ENCODE measurements at places on chromosomes 4 and X.

DNA sequence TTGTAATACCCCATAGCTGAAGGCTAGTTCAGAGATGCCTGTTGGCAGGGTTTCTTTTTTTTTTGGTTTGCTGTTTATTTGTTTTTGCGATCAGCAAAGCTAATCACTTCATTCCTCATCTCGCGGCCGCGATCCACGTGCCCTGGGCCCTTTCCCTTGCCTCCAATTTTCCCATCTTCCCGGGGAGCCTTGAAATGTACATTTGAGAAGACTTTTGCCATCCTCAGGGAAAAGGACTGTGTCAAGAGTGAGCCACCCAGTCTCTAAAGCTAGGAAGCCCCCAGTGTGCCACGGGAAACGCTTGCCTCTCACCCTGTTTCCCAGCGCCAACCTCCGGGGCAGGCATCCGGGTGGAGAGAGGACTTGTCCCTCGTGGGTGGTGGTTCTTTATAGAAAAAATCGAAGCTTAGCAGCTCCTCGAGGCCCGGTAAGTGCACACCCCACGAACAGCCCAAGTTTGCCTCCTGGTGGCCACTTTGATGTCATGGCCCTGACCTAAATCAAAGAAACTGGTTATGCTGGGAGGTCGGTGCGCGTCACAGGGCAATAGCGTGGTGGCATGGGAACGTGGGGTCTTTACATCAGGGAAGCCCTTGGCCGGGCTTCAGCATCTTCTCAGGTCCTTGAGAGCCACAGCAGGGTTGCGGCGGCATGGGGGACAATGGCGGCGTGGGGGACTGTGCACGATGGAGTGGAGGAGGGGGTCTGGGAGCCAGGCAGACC, 42.0 kb downstream of the MAP7D3 start:
- no peak for DNase-seq

DNA sequence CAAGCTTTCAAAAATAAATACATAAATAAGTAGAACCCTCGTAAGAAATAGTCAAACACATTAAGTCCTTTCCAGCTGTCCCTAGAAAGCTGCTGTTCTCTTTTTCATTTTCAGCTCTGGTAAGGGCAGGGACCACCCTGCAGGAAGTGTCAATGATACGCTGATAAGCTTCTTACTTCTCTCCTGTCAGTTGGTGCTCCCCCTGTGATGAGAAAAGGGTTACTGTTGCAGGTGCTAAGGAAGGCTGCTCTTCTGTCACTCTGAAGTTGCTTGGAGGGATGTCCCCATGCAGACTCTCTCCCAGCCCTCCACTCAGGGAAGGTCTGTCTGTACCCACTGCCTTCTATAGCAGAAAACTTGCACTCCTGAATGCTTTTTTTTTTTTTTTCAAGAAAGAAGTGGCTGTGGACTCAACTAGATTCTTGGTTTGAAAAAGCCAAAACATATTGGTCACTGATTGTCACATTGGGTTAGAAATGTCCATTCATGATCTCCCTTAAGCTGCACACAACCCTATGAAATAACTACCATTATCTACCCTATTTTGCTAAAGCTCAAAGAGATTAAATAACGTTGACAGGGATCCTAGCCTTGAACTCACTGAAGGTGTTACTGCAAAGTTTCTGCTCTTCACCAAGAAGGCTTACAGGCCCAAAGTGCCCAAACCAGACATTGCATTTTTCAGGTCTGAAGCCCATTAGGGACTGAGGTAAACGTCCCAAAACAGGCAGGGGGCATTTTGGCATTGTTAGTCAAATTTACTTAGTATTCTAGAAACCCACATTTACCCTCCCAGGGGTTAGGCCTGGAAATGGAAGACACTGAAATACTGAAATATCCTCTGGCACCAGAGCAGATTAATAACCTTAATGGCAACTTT, 1.2 kb downstream of the CXCL3 start:
- no peak for DNase-seq

DNA sequence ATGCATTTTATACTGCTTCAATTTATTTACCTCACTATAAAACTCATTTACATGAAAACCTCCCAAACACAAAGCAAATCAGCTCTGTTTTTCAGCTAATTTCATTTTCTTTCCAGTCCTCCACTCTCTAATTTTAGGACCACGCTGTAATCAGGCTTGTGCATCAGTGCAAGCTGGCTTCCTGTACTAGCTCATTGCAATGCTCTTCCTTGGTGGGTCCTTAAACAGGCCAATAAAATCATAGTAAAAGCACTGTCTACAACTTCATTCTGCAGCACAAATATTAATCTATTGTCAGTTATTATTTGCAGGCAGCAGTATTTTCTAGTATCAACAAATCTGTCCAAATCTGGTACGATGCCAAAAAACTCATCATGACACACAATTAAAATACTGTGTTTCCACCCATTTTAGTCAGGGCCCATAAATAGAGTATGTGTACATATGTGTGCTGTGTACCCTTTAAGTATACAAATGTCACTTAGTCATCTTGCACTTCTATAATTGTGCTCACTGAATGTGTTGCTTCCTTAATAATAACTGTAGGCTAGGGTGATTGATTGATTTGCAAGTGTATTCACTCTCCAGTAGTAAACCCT, 178.2 kb upstream of the HCCS start:
- DNase-seq, result no peak

DNA sequence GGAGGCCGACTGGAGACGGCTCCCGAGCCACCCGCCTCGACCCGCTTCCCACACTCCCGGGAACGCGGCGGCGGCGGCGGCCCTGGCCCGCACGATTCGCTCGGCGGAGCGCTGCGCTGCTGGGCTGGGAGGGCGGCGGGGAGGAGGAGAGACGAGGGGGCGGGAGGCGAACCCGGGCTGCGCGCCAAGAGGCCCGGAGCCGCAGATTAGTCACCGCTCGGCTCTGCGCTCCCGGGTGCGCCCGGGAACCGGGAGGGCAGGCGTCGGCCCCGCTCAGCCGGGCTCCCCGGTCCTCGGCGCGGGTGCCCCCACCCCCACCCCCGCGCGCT, 11.2 kb upstream of the BCOR start:
- peak; percentile 58 for DNase-seq

DNA sequence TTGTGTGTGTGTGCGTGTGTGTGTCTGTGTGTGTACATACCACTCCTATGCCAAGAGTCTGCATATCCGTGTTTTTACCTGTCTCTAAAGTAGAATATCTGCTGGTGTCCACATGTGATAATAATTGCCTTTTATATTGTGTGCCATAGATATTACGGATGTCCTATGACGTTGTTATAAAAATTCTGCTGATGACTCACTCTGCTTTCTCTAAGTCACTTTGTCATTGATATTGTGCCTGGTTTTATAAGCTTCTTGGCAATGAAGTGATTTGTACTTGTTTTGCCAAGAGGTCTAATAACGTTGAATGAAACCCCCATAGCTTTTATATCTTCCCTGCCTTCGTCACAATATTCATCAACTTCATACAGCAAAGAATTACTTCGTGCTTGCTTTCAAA, 102.6 kb upstream of the C1GALT1C1 start:
- DNase-seq, result no peak

GRCh38 chrX:64377753-64378152, 17.5 kb downstream of the MTMR8 start:
- DNase-seq, result no peak

- DNase-seq, result peak; percentile 67
Observed at GRCh38 chr4:7192252-7193029, at the start of gene SORCS2. Gene SORCS2 (plus strand): TSS chr4:7192538.

DNA sequence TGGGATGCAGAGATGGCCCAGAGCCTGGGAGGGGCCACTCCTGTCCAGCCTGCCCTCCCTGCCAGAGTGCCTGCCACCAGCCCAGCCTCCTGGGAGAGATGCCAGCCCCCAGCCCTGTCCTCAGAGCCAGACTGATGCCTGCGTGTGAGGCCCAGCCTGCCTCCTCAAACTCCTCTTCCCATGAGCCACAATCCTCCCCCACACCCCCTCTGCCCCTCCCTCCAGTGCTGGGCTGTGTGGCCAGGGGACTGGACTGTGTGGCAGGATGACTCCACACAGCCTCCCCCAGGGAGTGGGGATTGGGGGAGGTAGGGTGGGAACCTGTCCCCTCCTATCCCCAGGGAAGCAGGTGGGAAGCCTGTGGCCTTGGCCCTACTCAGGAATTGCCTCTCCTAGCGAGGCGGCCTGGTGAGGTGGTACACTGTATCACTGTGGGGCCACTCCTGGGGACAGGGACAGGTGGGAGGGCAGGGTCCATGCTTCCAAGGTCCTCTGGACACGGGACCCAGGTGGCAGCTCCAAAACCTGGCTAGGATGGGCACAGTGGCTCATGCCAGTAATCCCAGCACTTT, 4.3 kb upstream of the SH3BP2 start:
- no peak for DNase-seq

- DNase-seq, result no peak
Observed at GRCh38 chr4:147418226-147418625, 62.7 kb upstream of the EDNRA start.

GRCh38 chr4:168651864-168652263, 155.0 kb downstream of the PALLD start:
- DNase-seq, result no peak

- DNase-seq, result no peak
Observed at GRCh38 chrX:110081740-110082139, 78.8 kb downstream of the TMEM164 start.

GRCh38 chr4:76702440-76703122, 195.4 kb downstream of the SOWAHB start:
- DNase-seq, result no peak

DNA sequence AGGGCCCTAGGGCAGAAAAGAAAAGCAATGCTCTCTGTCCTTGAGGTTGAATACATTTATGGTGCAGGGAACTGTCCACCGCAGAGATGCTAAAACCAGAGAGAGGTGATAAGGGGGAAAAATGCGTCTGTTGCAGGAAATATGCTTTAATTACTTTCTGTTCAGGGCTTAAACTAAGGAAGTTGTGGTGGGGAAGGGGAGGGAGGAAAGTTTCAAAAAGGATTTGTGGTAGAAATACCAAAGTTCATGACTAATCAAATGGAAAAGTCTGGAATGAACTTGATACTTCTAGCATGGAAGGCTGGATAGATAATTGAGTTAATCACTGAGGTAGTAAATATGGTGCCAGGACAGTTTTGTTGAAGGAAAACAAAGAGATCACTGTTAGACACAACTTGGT, 99.0 kb downstream of the ASB9 start:
- no peak for DNase-seq

DNA sequence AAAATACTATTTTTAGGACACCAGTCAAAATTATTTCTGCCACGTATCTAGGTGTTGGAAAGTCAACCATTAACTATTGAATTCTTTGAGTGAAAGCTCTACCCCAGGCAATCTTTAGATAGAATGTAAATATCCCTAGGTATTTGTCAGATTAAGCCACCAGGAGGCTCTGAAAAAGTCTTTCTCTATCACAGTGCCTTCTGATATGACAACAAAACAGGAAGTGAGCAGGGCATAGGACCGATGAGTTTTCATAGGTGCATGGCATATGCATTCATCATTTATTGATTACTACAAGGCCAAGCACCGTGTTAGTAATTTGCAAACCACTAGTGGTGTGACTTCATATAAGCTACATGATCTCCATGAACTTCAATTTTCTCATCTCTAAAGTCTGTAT, 333.6 kb upstream of the F9 start:
- no peak for DNase-seq

DNA sequence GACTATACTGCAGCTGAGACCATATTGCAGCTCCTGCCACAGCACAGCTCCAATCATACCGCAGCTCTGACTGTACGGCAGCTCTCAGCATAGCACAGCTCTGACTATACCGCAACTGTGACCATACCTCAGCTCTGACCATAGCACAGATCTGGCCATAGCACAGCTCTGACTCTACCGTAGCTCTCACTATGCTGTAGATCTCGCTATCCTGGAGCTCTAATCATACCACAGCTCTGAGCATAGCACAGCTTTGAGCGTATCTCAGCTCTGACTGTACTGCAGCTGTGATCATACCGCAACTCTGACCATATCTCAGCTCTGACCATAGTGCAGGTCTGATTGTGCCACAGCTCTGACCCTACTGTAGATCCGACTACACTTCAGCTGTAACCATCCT, 139.2 kb downstream of the ASMT start:
- no peak for DNase-seq

- DNase-seq, result no peak
Observed at GRCh38 chr4:37674439-37674838, 11.7 kb downstream of the RELL1 start.

DNA sequence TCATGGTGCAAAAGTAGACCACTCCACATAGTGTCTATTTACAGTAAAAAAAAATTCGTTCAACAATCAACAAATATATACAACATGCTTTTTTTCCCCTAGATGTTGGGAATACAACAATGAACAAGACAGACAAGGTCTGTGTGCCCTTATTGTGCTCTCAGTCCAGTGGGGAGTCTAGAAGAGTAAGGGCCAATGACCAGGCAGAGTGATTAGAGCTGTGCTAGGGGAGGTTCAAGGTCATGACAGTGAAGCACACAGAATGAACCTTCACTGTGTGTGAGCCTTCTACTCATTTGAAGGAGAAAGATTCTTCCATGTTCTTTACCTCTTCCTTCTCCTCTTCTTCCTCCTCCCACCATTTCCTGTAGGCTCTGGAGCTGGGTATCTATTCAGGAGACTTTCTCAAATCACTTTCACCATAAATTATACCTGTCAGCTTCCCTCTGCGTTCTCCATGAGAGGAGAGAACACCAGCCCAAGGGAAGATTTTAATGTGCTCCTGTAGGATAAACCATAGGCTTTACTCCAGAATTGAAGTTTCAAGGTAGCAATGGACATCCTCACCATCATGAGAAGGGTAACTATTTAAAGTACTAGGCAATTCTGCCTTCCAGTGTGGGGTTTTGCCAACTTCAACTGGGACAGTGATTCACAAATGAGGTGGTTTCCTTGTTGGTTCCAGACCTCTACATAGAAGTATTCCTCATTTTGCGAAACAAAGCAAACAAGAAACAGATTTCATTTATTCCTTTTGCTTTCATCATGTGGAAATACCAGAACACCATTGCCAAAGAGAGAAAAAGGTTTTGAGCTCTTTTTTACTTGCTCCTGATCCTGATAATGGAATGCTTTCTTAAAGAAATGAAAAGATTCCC, 246.9 kb upstream of the GPC4 start:
- DNase-seq, result no peak

- no peak for DNase-seq
Observed at GRCh38 chr4:25654031-25654970, 1.4 kb upstream of the SLC34A2 start.

GRCh38 chrX:19177721-19178120, 55.5 kb upstream of the ADGRG2 start:
- no peak for DNase-seq

DNA sequence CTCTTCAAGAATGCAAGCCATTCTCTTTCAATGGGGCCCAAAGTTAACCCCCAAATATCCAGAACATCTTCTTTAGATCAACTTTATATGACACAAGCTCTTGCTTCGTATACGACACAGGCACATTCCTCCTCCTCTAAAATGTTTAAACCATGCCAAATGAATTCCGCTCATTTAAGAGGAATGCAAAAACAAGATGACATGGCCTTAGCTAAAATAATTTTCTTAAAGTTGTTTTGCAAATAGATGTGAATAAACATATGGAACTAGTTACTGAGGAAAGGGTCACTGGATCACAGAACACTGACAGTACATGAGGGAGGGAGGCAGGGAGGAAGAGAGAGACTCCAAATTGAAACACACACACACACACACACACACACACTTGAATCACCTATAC, 97.4 kb downstream of the RASL11B start:
- no peak for DNase-seq

All from CD8-positive, alpha-beta T cell (primary cell).